ENCODE measurements at places on chromosomes 11 and 22.
A peak's percentile ranks its signal among the peaks of the same experiment; 100 is the strongest.

GRCh38 chr11:45538363-45538762 is 127.1 kb downstream of the CHST1 start:
- DNase-seq = no peak

DNA sequence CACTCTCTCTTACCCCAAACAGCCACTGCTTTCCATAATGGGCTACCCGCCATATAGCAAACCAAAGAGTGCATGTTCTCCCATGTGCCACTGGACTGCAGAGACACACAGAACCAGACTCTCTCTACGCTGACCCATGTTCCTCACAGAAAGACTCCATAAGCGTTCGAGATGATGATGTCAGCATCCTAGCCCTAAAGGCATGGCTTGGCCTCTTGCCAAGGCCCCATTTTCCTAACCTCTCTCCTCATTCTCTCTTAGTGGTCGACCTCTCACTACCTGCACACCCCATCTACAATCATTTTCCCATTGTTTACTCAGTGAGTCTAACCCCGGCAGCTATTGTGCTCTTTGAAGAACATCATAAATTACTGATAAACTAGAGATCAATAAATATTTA is 4.9 kb downstream of the NDUFC2 start:
- no peak for DNase-seq

DNA sequence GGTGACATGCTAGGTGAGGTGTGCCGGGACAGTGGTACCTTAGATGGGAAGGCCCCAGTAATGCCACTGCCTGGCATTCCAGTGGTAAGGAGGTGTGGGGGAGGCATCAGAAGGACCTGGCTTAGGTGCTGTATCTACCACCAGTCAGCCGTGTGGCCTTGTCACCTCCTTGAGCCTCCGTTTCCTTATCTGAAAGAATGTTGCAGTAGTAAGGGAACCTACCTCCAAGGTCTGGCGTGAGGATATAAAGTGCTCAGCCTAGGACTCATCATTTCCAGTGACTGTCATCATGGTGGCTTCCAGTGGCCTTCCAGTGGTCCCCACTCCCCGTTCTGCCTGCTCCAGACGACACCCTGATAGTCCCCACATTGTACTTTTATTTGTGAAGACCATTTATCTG is 6.8 kb upstream of the DUSP18 start:
- DNase-seq = no peak

GRCh38 chr22:50176850-50177536 is 6.5 kb downstream of the PANX2 start:
- no peak for DNase-seq

GRCh38 chr11:134745456-134745855 is 333.4 kb upstream of the B3GAT1 start:
- DNase-seq = no peak

GRCh38 chr22:32957200-32957803 is 100.9 kb downstream of the SYN3 start:
- DNase-seq = peak; percentile 69

- DNase-seq = no peak
These were observed 320.7 kb downstream of the TMEM135 start for GRCh38 chr11:87358461-87358860.

- DNase-seq = no peak
These were observed 30.0 kb upstream of the TCF20 start for GRCh38 chr22:42300259-42301076.

DNA sequence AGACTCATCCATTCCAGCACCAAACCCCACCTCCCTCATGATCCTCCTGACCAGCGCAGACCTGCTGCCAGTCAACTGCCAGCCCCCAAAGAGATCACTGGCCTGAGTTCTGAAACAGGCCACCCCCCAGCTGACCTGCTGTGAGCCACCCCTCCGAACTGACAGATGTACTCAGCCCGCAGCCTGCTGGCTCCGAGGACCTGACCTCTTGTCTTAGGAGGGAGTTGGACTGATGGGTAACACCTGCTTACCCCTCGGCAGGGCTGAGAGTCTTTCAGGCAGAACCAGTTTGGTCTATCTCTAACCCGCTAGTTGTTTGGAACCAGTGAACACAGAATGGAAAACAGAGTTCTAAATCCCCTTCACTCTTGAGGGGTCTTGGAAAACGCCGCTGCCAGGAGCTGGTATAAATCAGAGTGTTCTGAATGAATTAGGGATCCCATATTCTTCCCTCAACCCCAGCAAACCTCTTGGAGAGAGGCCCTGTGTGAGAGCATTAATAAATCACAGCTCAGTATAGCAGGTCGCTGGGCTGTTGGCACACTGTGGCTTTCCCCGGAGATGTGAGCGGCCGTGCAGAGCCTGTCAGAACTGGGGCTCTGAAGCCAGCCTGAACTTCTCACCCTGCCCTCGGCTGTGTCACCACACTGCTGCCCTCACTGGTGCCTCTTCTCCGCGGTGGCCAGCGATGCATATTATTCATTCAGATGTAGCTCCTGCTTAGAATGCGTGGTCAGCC is 165.1 kb upstream of the NCAM1 start:
- no peak for DNase-seq

DNA sequence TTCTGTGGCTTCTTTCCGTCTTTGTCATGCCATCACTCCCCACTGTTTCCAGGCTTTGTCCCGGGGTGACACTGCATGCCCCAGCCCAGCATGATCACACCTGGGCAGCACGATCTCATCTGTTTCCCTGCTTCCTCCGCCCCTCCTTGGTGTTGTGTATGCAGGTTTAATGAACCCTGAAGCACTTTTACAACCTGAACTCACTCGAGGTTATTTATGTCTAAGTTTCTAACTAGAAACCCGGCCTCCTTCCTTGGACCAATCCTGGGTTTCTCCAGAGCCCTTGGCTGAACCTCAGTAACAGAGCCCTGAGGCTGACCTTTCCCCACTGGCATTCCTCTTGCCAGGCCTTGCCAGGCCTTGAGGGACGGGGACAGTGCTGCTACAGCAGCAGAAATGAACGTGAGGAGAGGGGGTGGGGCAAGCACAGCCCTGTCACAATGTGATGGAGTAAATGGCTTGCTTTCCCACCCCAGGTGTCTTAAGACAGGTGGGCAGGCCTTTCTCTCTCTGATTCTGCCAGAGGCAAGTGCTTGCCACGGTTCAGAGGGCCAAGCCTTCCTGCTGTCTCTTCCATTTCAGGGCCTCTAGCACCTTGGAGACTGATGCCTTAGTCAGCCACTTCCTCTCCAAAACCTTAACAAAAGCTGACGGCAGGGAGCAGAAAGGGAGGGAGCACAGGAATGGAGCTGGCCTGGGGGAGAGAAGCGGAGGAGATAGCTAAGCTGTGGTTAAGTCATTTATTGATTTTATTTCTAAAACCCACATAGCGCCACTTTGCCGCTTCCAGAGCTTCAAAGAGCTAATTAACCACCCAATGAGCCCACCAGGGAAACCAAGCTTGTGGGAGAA is 3.1 kb upstream of the PYGM start:
- peak; percentile 67 for DNase-seq

GRCh38 chr22:19980766-19981165 is 35.9 kb downstream of the ARVCF start:
- DNase-seq = no peak

DNA sequence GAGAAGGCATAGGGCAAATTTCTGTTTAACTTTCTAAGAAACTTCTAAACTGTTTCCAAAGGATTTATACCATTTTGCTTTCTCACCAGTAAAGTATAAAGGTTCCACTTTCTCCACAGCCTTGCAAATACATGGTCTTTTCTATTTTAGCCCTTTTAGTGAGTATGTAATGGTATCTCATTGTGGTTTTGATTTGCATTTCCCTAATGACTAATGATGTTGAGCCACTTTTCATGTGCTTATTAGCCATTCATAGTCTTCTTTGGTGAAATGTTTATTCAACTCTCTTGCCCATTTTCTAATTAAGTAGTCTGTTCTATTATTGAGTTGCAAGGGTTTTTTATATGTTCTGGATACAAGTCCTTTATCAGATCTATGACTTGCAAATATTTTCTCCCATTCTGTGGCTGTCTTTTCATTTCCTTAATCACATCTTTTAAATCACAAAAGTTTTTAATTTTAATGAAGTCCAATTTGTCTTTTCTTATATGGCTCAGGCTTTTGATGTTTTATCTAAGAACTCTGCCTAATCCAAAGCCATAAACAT is 83.8 kb upstream of the KCNQ1OT1 start:
- DNase-seq = no peak

DNA sequence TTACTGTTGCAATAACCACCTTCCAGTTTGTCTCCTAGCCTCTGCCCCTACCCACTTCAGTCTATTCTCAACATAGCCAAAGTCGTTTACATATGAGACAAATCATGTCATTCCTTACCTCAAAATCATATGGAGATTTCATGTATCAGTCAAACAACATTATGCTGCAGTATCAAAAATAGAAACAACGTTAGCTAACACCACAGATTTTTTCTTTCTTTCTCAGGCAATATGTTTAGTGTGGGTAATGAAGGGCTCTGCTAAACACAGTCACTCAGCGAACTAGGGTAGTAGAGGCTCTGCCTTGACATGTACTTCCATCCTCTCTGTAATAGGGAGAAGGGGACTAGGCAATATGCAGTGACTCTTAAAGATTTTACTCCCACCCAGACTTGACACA is 141.3 kb upstream of the DDI1 start:
- no peak for DNase-seq

DNA sequence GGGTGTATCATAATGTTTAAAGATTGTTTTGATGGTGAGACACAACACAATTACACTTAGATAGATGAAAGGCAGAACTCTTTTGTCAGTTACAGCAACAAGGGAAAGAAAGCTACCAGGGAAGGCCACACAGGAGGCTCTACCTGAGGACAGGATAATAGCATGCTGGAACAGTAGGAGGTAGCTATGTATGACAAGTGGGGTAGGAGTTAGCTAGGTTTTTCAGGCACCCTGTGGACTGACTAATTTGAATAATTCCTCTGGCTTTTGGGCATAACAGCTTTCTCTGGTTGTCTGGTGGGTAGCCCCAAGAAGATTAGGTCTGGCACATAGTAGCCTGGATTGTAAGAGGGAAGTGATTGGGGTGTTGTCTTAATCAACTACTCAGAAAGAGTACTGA is 475.4 kb upstream of the CHORDC1 start:
- DNase-seq = no peak
